Stomach (tissue), 19 donors: ENCODE measurements at places on chromosomes 12 and 14. TPM values are rescaled to one million over a fixed set of nuclear protein-coding genes. Genes with fewer than 3 reads are reported as not detected.
A peak's percentile ranks its signal among the peaks of the same experiment; 100 is the strongest.

- H3K27me3 ChIP-seq, result no peaks in the 10 kb centered on the region
- no peaks in the 10 kb centered on the region for H3K36me3 ChIP-seq
- no peak overlapping the region for H3K4me3 ChIP-seq
- H3K27ac ChIP-seq, result no peak overlapping the region
Observed at GRCh38 chr12:55515696-55516095, 23.5 kb downstream of the OR6C68 start.

DNA sequence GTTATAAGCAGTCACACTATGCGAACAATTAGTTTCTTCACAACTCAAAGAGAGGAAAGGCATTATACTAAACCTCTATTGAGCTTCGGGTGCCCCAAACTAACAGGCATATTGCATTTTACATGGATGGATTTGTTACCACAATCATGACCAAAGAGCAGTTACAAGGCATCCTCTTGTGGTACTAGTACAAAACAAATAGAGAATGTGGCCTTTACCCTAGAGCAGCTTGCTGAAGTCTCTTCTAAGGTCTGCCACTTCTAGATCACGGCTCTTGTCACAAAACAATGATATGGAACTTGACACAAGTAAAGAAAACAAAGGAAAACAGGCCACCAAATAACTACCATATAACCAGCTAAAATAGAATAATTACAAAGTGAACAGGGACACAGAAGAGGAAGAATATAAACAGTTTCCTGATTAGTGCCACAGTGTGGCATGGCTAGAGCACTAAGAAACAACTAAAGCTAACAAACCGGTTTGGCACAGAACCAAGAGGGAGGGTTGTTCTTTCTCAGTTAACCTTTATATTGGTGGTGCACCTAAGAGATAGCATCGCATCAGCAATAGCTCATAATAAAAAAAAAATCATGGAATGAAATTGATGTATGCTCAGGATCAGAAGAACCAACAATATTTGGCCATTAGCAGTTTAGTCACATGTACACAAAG lies 209.7 kb upstream of the ATP2B1 start:
- no peak for DNase-seq
- H3K4me3 ChIP-seq, result no peak overlapping the region
- no peaks in the 10 kb centered on the region for H3K4me1 ChIP-seq
- no peaks in the 10 kb centered on the region for H3K27me3 ChIP-seq

GRCh38 chr14:75295491-75296345 lies 17.1 kb downstream of the FOS start:
- H3K4me1 ChIP-seq, result peaks cover 19% of the 10 kb centered on the region
- H3K4me3 ChIP-seq, result peak overlapping the region; percentile 57
- peak overlapping the region; percentile 91 for H3K27ac ChIP-seq
- H3K36me3 ChIP-seq, result no peaks in the 10 kb centered on the region
- DNase-seq, result peak; percentile 87

NKX2-8 gene
- not detected for polyA plus RNA-seq

RAPGEF3 gene
- 22.9 TPM for polyA plus RNA-seq
